ENCODE measurements at places on chromosomes 2 and 18.
A peak's percentile ranks its signal among the peaks of the same experiment; 100 is the strongest.

GRCh38 chr18:13800505-13801259, 23.3 kb upstream of the MC5R start:
- DNase-seq = peak; percentile 83

- DNase-seq = peak; percentile 90
Observed at GRCh38 chr2:240997856-240998705, at the start of gene SNED1. Gene SNED1 (plus strand): TSS chr2:240998618. CDS start chr2:240998838, 220 bp downstream.

DNA sequence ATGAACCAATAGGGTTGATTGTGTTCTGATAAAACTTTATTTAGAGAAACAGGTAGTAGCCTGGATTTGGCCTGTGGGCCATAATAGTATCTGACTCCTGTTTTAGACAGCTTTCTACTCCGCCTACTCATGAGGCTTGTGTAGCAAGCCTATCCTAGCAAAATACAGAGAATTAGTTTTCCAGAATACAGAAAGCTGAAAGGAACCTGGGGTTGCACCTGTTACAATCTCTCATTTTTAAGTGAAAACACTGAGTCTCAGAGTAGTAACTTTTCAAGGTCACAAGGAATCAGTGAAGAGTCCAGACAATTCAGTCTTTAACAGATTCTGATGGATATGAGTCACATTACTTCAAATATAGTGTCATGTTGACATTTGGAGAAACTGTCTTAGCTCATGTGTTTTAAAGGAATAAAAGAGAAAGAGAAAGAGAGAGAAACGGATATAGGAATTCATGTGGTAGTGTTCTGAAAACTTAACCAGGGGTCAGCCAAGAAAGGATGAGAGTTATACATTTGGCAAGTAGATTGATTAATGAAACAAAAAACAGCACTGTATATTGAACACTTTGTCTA, 17.0 kb downstream of the ARHGAP28 start:
- no peak for DNase-seq

DNA sequence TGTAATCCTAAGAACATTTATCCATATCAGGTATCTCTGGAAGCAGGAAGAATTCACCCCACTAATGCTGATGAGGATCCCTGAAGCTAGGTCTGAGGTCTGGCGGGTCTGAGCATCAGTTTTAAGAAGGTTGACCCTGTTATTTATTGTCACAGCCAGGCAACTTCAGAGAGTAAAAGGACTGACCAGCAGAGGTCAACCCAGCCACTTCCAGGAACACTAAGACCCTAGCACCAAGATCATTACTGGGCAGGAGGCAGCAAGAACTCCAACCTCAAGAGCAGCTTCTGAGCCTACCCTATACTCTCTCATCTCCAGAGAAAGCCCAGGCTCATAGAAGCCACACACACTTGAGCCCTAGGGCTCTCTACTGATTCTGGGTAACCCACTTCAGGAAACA, 901.4 kb downstream of the DCDC2C start:
- DNase-seq = no peak

DNA sequence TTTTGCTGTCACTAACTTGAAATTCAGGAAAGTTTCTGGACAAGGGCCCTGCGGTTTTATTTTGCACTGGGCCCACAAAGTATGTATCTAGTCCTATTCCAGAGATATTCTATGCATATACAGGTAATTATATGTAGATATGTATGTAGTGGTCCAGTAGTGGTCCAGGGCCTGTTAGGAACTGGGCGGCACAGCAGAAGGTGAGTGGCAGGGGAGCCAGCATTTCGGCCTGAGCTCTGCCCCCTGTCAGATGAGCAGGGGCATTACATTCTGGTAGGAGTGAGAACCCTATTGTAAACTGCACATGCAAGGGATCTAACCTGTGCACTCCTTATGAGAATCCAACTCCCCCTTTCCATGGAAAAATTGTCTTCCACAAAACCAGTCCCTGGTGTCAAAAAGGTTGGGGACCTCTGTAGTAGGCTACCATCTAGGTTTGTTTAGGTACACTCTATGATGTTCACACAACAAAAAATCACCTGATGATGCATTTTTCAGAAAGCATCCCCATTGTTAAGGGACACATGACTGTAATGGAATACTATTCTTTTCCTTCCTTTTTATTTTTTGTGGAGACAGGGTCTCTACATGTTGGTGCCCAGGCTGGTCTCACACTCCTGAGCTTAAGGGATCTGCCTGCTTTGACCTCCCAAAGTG, 2.8 kb upstream of the PPP4R3B start:
- peak; percentile 55 for DNase-seq

- DNase-seq = no peak
Observed at GRCh38 chr2:224272237-224272910, 129.5 kb downstream of the FAM124B start.

DNA sequence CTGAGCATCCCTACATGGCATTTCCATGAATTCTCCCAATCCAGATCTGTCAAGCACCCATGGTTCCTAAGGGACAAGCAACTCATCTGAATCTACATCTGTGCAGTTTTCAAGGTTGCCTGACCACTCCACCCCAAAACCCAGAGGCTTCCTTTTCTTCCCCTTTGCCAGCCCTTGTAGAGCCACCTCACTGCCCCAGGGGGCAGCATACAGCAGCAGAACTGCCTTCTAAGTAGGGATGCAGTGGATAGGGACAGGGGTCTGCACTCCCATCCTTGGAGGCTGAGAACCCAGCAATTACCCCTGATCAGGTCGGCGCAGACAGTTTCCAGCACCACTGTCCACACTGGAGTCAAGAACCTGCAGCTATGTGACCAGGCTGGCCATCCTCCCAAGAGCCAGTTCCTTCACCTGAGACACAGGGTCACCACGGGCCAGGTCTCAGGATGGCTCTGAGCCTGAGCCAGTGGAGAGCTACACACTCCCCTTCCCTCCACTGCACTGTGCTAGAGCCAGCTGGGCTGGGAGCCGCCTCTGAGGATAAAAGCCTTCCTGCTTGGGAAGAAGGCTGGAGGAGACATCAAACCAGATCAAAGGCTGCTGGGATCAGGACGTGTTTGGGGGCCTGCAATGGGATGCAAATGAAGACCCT, 283.1 kb downstream of the CELF4 start:
- peak; percentile 9 for DNase-seq

GRCh38 chr2:159712929-159713420, 669 bp downstream of the MARCHF7 start:
- DNase-seq = peak; percentile 41

- DNase-seq = no peak
Observed at GRCh38 chr2:238695538-238695937, 152.3 kb upstream of the TWIST2 start.

DNA sequence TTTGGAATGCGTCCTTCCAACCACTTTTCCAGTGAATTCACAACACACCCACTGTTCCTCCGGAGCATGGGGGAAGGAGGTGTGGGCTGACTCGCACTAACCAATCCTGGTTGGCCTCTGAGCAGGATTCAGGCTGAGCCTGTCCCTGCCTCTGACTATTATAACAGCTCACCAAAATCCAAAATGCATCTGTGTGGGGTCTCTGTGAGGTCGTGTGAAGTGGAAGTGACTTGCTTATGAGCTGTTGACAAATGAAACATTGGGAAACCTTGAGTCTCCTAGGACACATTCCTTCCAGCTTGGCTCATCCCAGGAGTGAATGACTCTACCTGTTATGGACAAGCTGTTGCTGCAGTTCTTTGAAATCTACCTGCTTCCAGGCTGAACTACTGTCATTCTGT, 1.5 kb downstream of the CIDEA start:
- peak; percentile 57 for DNase-seq

- no peak for DNase-seq
Observed at GRCh38 chr2:64982311-64982857, 6.8 kb upstream of the SLC1A4 start.

GRCh38 chr2:144215701-144216675, 303.9 kb downstream of the ZEB2 start:
- DNase-seq = peak; percentile 1

- DNase-seq = no peak
Observed at GRCh38 chr2:239852272-239852671, 172.9 kb downstream of the NDUFA10 start.

DNA sequence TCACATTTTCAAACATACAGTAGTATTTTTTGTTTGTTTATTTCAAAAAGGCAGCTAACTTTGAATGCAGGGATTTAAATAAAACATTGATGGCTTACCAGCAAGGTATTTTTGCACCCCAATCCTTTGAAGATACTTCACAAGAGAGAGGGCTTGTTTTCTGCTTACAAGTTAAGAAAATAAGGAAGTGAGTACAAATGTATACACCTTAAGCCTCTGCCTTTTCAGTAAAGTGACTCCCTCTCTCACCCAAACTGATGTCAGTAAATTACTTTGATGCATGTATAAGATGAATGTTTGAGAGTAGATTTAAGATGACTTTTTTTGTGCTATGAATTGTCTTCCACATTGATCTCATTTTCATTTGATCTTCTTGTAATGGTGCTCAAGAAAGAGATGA, 820.0 kb downstream of the CPS1 start:
- no peak for DNase-seq

DNA sequence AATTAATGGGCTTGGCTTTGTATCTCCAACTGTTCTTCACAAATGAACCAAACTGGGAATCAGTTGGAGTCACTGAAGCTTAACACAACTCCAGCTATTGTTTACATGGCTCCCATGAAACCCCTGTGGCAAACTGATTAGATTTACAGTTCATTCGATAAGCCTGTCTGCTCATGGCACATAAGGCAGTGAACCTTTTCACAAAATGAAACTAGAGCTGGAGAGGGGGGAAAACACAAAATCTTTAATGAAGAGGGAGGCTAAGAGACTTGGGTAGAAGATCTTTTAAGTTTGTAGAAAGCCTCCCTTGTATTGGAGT, 11.6 kb upstream of the ITGA6 start:
- DNase-seq = no peak

DNA sequence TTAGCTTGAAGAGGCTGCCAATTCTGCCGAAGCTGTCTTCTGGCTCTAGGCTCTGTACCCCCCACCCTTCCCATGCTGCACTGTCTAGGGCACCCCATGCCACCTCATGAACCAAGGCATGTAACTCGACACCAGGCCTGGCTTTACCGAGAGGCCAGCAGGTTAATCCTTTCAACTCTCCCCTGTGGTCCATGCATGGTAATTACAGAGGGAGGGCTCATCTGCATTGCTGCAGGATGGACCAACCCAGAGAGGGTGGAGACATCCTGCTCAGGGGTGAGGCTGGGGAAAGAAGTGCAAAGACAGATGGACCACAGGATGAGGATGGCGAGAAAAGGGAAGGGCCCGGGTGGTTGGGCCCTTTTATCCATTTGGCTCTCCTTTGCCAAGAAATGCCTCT, 65.8 kb downstream of the KCTD1 start:
- no peak for DNase-seq

- peak; percentile 78 for DNase-seq
Observed at GRCh38 chr2:102355526-102356380, at the start of gene IL18R1. Gene IL18R1 (plus strand): TSS chr2:102355796. CDS start chr2:102362661, 6,865 bp downstream.

GRCh38 chr18:13890761-13891361, 24.5 kb downstream of the MC2R start:
- no peak for DNase-seq

DNA sequence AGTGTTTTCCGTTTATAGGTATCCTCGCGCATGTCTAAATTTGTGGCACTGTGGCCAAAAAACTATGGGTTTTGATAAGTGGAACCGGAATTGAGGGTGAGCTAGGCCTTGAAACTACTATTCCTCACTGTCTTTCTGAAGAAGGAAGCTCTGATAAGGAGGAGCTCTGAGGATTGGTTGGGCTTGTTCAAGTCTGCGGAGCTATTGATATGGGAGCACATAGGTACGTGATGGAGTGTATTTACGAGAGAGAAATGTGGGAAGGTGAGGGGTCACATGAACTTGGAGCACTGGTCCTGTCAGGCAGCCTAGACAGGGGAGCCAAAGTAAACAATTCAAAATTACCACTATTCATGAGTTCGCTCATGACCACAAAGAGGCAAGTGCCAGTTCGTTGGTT, 131.4 kb downstream of the BABAM2 start:
- DNase-seq = no peak

DNA sequence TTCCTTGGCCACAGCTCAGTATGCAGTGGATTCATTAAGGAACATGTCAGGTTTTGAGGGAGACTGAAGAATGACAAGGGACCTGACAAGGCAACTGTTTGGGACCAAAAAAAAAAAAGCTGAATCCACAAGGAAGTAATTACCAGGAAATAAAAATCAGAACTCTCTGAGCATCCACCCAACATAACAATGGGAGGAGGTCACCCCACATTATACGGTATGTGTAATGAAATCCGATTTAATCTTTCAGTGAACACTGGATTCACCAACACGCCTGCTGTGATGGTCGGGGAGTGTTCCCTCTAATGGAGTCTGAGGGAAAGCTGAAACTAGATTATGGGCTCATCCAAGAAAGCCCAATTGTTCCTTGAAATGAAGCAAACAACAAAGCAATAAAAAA, 329.3 kb downstream of the ETAA1 start:
- no peak for DNase-seq

DNA sequence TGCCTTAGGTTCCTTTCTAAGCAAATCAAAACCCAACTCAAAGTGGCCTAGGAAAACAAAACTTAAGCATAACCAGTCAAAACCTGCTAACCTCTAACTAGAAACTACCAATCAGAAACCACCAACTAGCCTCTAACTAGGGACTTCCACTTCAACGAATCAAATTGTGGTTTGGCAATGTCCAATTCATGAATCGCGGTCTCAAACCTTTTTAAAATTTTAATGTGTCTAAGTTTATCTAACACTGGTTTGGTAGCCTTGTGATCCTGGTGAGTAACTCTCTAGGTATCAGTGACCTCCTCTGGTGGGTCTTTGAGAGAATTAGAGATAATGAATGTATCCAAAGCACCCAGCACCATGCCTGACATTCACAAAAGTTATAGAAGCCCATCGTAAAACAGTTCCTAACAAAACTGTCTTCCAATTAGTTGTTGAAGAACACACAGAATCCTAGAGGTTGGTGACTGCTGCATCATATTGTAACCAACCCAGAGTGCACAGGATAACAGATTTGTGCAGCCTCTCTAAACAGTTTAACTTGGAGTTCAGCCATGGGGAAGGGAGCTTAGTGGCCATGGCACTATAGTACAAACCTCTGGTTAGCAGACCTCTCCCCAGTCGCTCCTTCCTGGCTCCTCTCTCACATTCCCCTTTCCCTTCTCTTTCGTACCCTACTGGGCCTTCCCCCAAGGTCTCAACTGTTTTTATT, 45.2 kb upstream of the B3GNT2 start:
- DNase-seq = no peak

GRCh38 chr18:27075828-27076227, 109.3 kb downstream of the CHST9 start:
- DNase-seq = no peak

- DNase-seq = no peak
Observed at GRCh38 chr18:56068701-56069100, 480.7 kb upstream of the TCF4 start.

DNA sequence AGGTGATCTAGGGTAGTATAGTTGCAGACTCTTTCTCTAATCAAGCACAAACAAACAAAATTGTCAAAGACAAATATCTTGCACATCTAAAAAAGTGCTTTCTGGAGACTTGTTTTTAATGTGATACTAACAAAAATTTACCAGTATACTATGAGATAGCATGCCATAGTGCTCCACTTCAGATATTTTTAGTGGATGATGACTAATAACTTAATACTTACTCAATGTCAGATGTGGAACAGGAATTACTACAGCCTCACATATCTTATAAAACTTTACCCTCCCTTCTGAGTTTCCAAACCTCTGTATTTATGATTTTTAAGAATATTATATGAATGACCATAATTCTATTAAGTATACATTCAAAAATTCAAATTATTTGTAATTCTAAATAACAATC, 1162.0 kb upstream of the SLC39A10 start:
- DNase-seq = no peak
